ENCODE measurements at places on chromosomes 16 and 17.
A peak's percentile ranks its signal among the peaks of the same experiment; 100 is the strongest.

- DNase-seq = no peak
Measured at GRCh38 chr16:84449156-84450140, 55.0 kb downstream of the MEAK7 start.

DNA sequence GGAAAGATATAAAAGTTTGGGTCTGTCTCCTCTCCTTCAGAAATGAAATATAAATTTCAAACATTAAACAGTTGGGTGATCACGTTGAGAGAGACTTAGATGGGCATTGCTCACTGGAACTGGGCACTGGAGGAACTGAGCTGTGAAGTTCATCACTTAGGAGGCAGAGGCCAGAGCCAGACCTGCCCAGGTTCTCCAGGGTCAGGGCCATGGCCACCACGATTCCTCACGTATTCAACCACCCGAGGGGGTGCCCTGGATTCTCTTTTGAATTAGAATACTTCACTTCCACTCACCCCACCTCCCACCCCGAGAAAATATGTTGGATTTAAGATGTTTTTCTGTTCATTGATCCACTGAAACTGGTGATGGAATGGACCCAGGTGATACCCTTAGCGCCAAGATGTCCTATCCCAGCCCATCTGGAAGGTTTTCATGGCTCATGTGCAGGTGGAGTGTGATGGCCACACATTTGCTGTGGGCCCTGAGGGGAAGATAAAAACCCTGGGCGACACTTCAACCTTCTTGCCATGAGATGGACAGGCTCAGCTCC, 6.1 kb downstream of the PRR29 start:
- no peak for DNase-seq

DNA sequence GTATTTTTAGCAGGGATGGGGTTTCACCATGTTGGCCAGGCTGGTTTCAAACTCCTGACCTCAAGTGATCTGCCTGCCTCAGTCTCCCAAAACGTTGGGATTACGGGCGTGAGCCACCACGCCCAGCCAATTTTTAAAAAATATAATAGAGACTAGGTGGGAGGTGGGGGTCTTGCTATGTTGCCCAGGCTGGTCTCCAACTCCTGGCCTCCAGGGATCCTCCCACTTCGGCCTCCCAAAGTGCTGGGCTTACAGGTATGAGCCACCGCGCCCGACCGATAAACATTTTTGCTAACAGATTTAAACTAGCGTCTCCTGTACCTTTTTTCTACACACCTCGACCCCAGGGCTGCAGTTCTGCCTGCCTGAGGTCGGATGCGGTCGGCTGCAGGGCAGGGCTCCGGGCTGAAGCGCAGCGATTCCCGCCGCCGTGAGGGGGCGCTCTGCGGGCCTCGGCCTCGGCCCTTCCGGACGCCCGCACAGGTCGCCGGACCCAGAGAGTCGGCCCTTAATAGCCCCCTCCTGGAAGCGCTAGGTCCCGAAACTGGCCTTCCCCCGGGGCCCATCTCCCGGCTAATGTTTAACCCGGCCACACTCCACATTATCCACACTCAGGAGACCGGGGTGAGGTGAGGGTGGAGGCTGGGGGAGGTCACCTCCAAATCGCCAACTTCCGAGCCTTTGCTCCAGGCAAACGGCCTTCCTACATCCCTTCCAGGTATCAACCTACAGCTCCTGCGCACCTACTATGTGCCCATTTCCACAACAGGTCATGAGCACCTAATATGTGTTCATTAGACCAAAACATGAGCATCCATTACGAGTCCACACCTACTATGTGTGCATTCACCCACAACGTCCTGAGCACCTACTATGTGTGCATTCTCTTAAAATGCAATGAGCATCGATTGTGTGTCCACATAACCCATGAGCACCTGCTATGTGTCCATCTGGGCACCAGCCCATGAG, 2.0 kb upstream of the GLIS2 start:
- DNase-seq = no peak

DNA sequence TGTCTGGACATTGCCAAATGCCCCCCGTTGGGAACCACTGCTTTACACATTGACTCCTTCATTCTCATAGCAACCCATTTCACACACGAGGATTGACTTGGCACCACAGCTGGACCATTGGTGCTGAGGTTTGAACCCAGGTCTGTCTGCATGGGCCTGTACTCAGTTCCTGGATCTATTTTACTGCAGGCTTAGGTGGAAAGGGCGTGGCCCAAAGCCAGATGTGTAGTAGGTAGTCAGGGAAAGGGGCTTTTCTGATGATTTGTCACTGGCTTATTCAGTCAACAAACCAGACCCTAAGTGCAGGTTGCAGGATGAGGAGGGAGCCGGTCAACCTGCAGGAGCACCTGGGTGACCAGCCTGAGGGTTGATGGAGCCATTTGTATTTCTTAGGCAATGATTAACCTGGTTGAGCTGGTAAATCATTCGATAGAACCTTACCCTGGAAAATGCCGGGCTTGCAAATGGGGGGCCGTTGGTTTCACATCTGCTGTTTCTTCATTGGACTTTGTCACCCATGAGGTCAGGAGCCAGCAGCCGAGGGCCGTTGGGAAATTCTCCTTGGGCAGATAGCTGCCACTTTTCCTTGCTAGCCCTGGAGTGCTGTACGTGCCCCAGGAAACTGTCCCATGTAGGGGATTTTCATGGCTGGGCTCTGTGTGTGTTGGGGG, 104.4 kb downstream of the CMIP start:
- DNase-seq = no peak

- DNase-seq = peak; percentile 64
Measured at GRCh38 chr17:59423137-59423724, 91.8 kb downstream of the YPEL2 start.

- peak; percentile 92 for DNase-seq
Measured at GRCh38 chr17:43784628-43785101, 4.4 kb downstream of the CFAP97D1 start.

GRCh38 chr16:89748076-89748475, 26.7 kb downstream of the ZNF276 start:
- DNase-seq = no peak

- DNase-seq = no peak
Measured at GRCh38 chr16:19833176-19833575, 51.5 kb downstream of the GPRC5B start.

- DNase-seq = no peak
Measured at GRCh38 chr17:17966399-17966798, 5.8 kb downstream of the TOM1L2 start.

- DNase-seq = peak; percentile 32
Measured at GRCh38 chr17:75623386-75623785, 9.8 kb upstream of the SMIM5 start.

GRCh38 chr17:40090237-40091119, 9.9 kb downstream of the NR1D1 start:
- no peak for DNase-seq

GRCh38 chr17:9615486-9615885, 29.8 kb upstream of the USP43 start:
- DNase-seq = no peak

DNA sequence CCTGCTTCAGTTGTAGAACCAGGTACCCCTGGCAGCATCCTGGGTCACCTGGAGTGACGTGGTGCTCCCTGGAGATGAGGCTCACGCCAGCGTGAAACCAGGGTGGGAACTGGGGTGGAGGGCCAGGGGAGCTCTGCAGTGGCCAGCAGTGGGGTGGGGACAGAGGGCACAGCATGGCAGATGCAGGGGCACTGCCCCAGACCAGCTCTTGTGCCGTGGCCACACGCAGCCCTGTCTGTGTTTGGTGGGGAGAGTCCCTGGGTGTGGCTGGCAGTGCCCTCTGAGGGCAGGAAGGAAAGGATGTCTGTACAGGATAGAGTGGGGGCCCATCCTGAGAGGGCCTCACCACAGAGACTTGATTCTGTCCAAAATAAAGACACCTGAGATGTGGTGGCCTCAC, 24.5 kb downstream of the ZNF750 start:
- DNase-seq = no peak

- no peak for DNase-seq
Measured at GRCh38 chr17:7022781-7023571, at the start of gene BCL6B. Gene BCL6B, plus strand, starts transcription at chr17:7023050. Its CDS starts 622 bp downstream, at chr17:7023672.

- no peak for DNase-seq
Measured at GRCh38 chr17:61728297-61728836, 135.0 kb downstream of the BRIP1 start.

- no peak for DNase-seq
Measured at GRCh38 chr17:32565401-32565800, 78.6 kb downstream of the CDK5R1 start.

DNA sequence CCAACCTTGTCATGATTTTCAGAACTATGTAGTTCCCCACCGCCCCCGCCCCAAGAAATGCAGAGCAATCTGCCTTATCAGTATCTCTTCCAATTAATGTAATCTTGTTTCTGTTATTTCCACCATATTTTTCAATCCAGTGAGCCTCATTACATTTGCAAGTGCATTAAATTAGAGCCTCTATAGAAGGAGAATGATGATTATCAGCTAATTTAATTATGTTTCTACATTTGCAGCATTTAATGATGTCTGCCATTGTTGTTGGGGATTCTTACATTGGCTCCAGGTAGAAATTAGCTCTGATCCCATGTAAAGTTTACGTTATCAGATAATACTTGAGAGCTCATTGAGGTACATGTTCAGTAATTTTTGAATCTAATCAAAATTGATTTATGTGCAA, 707.0 kb upstream of the RBFOX1 start:
- DNase-seq = no peak

DNA sequence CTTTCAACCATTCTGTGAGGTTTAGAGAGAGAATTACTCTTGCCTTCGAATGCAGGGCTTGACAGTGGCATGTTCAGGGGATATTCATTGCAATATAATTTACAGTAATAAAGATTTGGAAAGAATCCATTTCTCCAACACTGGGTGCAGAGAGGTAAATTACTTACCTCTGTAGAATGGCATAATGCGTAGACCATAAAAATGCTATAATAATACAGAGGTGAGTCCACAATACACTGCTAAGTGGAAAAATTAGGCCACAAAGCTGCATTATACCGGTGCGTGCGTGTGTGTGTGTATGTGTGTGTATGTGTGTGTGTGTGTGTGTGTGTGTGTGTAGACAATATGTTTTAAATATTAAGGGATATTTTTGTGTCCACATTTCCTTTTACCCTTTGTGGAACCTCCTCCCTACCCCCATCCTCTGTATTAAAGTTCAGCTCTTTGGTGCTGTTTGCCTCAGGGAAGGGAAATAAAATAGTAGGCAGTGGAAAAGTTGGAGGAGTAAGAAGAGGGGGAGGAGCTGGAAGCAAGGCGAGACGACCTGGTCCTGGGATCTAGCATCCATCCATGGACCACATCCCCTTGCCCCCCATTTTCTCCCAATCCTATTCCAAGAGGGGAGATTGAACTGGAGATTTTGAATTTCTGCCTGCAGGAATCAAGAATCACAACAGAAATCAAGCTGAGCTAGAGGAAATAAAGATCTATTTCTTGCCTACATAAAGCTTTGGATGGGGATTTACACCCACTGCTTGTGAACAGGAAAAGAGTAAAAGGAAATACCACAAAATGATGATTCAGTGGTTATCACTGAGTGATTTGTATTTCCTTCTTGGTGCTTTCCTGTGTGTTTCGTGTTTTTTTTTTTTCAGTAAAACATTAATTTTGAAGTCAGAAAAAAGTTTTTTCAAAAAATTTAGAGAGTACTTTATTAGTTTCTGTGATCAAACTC, 124.8 kb downstream of the RGS9 start:
- DNase-seq = no peak

DNA sequence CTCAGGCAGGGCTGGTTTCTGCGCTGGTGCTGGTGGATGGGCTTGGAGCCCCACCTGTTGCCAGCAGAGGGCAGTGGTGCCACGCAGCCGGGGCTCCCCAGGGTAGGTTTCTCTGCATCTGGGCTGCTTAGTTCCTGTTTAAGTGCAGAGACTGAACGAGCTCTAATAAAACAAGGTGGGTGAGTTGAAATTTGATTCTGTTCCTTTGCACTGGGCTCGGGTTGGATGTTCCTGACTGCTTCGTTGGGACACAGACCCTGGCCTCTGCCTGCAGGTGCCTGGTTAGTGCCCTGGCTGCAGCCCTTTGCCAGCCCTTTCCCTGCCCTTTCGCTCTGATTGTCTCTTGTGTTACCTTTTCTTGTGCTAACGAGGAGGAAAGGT, 30.0 kb downstream of the TBCD start:
- peak; percentile 60 for DNase-seq

DNA sequence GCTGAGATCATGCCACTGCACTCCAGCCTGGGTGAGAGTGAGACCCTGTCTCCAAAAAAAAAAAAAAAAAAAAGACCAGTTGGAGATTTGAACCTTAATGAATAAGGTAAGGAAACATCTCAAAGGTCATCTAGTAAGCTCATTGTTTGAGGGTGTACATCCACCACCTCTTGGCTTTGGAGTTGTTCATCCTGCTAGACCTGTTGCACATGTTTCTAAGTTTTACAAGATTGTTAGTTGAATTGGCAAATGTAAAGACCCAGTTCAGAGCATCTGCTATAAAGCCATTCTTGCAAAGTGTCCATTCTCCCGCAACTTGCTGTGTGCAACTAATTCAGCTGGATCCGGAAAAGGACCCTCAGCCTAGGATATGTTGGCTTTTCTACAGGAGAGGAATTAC, 1.5 kb downstream of the PSMD7 start:
- DNase-seq = no peak

DNA sequence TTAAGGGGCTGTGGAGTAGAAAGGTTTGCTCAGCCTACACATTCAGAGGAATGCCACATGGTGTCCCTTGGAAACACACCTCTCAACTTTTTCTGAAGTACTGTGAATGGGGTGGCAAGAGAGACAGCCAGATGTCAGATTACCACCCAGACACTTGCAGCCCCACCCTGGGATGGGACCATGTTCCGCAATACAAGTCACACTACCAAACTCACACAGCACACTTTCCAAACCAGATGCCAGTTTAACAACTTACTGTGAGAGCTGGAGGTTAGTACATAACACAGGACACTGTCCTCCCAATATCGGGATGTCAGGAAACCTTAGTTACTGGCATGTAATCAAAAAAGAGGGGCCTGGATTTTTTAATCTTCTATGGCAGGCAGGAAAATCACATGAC, 7.9 kb downstream of the USP7 start:
- DNase-seq = no peak

GRCh38 chr17:57684711-57685498, 60.2 kb downstream of the CCDC182 start:
- DNase-seq = no peak

DNA sequence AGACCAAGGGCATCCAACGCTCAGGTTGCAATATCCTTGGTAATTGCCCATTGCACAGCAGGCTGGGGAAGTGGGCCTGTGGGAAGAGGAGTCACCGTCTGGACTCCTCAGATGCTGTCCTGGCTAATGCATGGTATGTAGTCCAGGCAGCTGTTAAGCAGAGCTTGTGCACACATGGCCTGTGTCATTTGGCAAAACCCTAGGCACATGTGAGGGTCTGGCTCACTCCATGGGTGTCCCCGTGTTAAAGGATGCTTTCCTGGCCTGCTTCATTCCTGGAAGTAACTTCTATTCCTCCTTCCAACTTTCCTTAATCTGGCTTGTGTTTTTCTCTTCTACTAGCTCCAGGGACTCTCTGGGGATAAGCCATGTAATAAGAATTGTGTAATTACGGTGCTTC, 378.0 kb upstream of the CA10 start:
- no peak for DNase-seq

DNA sequence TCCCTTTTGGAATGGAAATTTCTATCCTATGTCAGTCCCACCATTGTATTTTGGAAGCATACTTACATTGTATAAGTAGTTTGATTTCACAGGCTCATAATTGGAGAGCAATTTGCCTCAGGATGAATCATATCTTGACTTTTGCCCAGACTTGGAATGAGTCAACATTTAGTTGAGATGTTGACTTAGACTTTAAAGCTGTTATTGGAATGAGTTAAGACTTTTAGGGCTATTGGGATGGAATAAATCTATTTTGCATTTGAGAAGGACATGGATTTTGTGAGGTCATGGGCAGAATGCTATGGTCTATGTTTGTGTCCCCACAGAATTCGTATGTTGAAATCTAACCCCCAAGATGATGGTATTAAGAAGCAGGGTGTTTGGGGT, 12.2 kb upstream of the ZNF594 start:
- peak; percentile 82 for DNase-seq

Data from HFFc6 (cell line).